Astrocyte of the hippocampus (primary cell): ENCODE measurements at places on chromosomes 1 and 21.

GRCh38 chr1:219412772-219413171, 200.1 kb downstream of the ZC3H11B start:
- no peak for DNase-seq

DNA sequence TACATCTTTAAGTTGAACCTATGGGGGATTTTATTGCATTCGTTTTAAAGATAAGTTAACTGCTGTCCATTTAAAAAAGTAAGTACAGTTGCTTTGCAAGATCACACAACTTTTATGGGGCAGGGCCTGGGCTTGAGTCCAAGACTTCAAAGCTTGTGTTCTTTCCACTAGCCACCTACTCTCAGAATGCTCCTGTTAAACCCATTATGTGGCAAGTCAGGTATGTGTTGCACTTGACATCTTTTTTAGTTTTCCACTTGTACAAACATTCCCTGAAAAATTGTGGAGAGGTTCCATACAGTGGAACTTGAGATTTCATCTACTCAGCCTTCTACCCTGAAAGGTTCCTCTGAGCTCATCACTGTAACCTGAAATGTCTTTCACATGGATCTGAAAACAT, 235.5 kb upstream of the SGIP1 start:
- peak; percentile 81 for DNase-seq

- DNase-seq = no peak
These were observed 344.7 kb upstream of the USP24 start for GRCh38 chr1:55559842-55560241.

DNA sequence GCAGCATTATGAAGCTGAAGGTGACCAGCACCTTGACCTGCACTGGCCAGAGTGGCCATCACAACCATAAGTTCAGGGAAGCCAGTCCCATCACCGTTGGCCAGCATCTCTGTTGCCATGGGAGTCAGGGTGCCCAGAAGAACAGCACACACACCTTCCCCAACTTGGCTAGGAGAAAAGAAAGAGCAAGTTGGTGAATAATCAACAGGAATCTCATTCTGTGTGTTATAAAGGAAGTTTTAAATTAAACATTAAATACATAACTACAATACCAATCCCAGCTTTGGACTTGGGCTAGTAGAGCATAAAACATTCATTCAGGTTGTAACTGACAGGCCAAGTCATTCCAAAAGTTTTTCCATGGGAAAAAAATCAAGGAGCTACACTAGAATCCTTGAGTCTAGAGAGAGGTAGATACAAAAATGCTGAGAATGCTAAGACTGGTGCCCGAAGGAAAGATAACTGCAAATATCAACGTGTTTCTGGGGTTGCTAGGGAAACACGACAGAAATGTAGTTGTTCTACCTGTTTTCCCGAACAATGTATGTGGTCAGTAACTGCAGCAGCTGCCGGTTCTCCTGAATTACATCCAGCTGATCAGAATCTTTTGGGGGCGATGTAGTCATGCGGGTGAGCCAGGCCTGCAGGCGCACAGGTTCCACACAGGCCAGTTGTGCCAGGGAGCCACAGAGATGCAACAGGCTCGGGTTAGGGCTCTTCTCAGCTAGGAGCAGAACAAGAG, 45.6 kb downstream of the UBR4 start:
- no peak for DNase-seq

DNA sequence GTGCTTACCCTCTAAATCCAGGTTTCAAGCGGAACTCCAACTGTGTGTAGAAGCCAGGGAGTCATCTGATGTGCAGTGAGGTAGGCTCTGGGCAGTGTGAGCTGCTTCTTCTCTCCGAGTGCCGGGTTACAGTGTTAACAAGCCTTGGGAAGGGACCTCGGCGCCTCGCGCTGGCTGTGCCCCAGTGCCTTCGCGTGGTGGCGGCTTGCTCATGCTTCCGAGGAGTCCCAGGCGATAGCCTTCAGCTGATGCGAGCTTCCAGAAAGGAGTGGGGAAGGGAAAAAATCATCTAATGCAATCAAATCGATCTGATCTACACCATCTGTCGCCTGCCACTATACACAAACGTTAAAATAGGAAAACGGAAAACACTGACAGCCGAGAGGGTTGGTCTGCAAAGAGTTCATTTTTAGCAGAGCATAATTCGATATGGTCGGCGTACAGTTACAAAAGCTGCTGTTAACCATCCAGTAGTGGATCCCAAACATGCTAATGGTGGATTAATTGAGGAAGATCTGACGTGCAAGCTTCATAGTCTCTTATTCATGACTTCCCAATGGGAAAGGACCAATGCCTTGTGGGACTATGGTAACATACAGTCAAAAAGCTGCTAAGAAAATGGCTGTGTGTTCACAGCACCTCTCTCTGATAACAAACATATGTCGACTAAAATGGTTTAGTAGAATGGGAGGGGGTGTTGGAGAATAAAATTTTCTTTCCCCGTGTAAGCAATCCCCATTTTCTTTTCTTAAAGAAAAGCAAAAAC, 128.7 kb upstream of the DPYD start:
- DNase-seq = peak; percentile 65

- peak; percentile 78 for DNase-seq
These were observed at the start of gene RBM11 for GRCh38 chr21:14215971-14216641. Gene RBM11, plus strand, starts transcription at chr21:14216157. Its CDS starts 30 bp downstream, at chr21:14216187.

GRCh38 chr1:34885405-34886247, 26.1 kb upstream of the SMIM12 start:
- peak; percentile 54 for DNase-seq

DNA sequence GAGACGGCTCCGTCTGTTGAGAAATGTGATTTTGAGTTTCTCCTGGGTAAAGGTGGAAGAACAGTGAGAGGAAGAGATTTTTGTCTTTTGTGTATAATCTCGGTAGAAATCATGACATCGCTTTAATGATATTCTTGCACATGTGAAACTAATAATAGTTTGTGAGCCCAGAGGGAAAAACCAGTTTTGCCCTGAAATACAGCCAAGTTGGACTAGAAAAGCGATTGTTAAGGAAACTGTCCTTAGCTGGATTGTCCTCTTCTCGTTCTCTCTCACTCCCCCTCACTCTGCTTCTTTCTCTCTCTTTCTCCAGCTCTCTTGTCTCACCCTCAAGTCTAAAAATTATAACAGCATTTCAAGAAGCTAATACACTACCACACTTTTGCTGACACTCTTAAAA, 17.1 kb downstream of the KCNJ6 start:
- no peak for DNase-seq

GRCh38 chr1:103513711-103514110, 11.8 kb upstream of the RNPC3 start:
- DNase-seq = no peak

DNA sequence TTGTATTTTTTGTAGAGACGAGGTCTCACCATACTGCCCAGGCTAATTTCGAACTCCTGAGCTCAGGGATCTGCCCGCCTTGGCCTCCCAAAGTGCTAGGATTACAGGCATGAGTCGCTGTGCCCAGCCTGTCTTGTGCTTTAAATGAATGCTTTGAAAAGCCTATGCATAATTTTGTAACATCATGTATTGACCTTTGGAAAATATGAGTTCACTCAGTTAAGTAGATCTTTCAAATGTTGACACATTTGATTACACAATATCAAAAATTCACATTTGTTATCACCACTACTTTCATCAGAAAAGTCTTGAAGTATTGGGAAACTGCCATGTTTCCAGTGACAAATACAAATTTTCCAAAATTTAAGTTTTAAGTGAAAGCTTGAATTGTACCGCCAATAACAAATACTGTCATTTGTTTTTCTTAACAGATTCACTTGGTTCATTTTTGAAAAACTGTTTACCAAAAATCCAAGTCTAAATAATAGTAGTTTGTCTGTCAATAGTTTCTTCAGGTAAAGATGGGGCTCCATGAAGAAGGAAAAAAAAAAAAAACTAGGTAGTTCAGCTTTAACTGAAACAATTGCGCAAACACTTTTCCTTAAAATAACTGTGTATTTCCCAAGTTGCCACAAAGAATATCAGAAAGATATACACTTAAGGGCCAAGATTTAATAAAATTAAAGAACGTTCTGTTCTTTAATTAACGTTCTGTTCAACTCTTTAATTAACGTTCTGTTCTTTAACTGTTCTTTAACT, 233.2 kb upstream of the NR5A2 start:
- DNase-seq = no peak

- peak; percentile 41 for DNase-seq
These were observed 849.1 kb downstream of the USP25 start for GRCh38 chr21:16578912-16579311.

GRCh38 chr1:173285048-173285447, 77.9 kb upstream of the TNFSF4 start:
- no peak for DNase-seq

- DNase-seq = no peak
These were observed 23.9 kb downstream of the ZNF362 start for GRCh38 chr1:33280091-33280661.

GRCh38 chr1:155003227-155003765, 694 bp downstream of the ZBTB7B start:
- DNase-seq = peak; percentile 58

GRCh38 chr1:21913258-21913657, 23.9 kb downstream of the HSPG2 start:
- DNase-seq = no peak

- DNase-seq = no peak
These were observed 15.1 kb upstream of the B3GALT5 start for GRCh38 chr21:39597595-39597994.
